ENCODE measurements at places on chromosomes 7 and 10.

DNA sequence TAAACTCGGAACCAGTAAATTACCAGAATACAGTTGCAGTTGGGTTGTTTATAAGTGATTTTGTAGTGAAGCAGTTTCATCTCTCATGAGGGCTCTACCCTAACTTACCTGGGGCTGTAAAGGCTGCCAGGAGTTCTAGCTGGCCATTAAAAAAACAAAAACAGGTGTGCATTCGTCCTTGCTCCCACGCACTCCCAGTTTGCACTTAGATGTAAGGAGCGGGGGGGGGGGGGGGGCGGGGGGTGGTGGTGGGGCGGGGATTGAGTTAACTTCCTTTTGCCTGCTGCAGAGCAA is 2.3 kb upstream of the PFKFB3 start:
- DNase-seq, result no peak

DNA sequence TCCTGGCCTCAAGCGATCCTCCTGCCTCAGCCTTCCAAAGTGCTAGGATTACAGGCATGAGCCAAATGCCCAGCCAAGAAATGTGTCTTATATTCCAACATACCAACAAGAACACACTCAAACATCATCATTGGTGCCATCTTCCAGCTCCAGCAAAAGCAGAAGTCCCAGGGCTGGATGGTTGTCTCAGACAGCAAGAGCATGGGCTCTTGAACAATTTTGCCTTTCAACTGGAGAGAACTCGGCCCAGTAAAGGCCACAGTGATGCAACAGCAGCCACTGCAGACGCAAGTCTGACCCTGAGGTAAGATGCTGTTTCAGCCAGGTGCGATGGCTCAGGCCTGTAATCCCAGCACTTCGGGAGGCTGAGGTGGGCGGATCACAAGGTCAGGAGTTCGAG is 52.8 kb upstream of the NFE2L3 start:
- no peak for DNase-seq

GRCh38 chr10:3701491-3701890 is 83.5 kb downstream of the KLF6 start:
- no peak for DNase-seq

- DNase-seq, result no peak
Measured at GRCh38 chr10:73293461-73293860, 41.0 kb upstream of the MRPS16 start.

DNA sequence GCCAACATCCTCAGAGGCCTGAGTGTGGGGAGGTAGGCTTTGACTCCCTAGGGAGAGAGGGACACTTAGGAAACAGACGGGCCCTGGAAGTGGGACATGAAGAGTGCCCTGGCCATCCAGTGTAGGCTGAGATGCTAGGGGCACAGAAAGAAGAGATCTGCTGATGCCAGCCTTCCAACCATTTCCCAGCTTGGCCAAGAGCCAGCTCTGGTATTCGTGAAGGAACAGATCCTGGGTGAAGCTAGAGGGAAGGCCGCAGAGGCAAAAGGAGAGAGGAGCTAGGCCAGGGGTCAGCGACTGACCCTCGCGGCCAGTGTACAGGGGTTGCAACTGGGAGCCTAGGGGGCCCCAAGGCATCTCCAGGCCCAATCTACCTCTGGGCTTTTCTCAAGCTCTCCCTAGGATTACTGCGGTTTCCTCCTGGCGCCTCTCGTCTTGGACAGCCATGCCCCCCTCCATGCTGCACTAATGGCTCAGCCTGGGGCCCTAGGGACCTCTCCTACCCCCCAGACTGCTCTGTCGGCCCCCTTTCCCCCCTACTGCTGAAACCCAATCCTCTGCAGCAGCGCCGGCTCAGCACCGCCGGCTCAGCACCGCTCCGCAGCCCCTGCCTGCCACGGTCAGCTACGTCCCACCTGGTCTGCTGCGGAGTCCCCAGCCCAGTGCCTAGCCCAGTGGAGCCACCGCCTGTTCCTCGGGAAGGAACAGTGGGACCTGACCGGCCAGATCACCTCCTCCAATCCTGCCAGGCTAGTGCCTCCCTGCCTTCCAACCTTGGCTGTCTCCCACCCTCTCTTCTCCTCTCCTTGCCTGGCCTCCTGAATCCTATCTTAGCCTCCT is at the start of gene ASIC3:
Gene ASIC3, plus strand, starts transcription at position 556 of the 840 bp plus-strand sequence. CDS start 355 bp downstream, outside the sequence.
- no peak for DNase-seq

- no peak for DNase-seq
Measured at GRCh38 chr10:61978965-61979364, 77.5 kb downstream of the ARID5B start.

DNA sequence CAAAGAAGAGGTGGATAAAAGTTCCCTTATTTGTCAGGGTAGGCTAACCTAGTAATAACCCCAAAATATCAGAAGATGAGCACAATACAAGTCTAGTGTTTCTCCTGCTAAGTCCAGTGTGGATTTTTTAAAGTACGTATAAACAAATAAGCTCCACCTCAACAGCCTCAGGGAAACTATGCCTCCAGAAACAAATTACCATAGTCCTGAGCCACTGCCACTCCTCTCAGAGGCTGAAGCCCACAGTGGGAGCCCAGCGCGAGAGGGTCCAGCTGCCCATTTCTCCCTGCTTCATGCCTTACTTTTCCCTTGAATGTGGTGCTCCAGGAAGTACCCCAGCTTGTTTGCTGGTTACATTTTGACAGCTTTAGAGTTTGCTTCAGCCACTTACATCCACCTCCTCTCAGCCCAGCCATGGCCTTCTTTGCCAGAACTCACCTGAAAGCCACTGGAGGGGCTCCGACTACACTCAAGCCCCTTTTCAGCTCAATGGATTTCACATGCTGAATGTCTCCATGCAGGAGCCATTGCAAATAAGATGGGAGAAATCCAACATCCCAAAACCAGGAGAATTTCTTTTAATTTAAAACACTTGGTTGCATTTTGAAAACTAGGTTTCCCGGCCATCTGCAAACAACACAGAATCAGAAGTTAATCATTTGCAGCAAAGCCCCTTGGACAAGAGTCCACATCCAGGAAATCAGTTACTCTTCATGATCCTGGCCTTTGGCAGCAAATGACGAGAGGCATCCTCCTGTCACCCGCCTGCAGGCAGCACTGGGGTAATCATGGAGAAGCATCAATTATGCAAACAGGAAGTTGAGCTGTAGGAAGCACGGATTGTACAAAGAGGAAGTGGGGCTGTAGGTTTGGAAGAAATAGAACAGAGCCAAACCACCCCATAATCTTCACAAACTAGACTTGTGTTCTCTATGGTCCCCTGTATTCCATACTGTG is 138.1 kb downstream of the HERPUD2 start:
- no peak for DNase-seq

DNA sequence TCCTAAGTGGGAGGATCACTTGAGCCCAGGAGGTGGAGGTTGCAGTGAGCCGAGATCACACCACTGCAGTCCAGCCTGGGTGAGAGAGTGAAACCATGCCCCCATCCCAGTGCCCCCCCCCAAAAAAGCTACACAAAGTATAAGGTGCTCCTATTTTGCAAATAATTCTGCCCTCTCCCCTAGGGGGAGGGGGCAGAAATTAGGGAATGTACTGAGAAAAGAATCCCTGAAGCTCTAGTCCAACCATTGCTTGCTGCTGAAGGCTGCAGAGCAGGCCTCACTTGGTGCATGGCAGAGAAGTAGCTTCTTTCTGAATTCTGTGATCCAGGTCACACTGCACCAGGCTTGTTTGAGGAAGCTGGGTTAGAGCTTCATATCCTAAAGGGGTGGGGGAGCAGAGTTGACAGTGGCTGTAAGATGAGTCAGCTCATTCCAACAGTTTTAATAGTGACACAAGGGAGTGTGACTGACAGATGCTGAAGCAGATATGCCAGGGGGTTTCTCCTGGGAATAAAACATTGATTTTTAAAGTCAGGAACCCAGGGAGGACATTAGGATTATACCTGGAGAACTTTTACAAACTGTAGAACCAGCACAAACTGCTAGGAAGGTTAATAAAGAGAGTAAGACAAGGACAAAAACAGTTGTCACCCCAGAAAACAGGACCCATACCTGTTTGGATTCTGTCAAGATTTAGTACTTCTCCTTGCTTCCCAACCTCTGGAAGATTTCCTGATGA is 32.8 kb upstream of the STRIP2 start:
- no peak for DNase-seq

DNA sequence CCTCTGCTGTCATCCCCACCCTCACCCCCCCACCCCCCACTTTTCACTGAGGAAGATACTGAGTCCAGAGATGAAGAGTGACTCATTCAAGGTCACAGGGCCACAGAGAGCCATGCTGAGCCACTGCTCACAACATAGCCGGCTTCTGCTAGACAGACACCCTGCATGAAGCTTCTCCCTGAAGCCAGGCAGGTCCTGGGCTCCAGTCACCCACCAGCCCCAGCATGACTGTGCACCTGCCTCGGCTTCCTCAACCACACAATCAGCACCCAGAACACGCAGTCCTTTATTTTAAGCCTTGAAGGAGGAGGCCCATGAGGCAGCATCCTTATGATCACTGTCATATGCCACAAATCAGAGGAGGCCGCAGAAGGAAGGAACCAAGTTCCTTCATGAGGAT is 19.2 kb upstream of the PRKAG2 start:
- no peak for DNase-seq

DNA sequence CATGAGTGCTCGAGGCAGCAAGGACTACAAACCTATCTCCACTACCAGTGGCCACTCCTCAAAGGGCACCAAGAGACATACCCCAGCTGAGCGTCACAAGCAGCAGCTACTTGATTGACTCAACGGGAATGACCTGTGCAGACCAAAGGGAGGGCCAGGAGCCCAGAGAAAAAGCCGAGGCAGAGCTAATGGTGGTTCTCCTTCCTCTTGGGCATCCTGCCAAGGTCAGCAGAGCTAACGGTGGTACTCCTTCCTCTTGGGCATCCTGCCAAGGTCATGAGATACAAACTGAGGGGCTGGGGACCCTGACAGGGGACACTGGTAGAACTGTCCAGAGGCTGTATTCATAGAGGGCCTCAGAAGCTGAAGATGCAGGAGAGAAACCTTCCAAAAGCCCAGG is 60.4 kb downstream of the FAM53B start:
- DNase-seq, result no peak

DNA sequence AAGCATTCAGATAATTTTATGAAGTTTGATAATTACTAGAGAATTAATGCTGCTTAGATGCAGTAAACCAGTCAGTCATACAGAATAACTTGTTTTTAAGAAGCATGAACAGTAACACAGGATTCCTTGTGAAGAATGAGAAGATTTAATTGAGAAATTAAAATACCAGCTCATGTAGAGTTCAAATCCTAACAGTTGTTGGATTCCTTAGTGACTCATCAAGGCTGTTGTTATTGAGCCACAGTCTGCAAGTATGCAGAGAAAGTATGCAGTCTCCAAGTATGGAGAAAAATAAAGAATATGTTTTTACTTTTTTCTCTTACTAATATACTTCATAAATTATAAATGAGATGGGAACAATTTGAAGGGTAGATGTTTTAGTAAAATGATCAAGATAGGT is 30.2 kb upstream of the CYP26C1 start:
- DNase-seq, result no peak

- DNase-seq, result no peak
Measured at GRCh38 chr7:110891197-110891596, 199.7 kb upstream of the LRRN3 start.

DNA sequence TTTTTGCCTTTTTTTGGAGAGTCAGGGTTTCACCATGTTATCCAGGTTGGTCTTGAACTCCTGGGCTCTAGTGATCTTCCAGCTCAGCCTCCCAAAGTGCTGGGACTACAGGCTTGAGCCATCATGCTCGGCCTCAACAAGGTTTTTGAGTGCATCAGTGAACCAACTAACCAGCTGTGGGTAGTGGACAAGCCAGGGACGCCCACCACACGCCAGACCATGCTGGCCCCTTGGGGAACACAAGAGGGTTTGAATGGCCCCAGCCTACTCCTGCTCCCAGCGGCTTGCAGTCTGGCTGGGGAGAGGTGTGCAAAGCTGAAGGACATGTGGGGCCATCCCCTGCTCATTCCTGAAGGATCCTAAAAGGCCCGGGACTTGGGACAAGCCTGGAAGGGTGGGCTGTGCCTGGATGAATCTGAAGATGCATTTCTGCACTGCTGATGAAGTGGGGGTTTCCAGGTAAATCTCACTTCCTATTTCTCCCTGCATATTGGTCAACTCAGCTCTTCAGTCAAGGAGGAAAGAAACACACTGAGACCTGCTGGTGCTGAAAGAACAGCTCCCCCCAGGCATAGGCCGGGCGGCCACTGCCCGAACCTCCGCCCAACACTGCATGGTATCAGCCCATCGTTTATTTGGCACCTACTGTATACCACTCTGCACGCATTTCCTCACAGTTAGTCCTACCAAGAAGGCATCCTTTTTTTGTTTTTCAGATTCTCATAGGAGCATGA is 6.9 kb downstream of the MMD2 start:
- no peak for DNase-seq

DNA sequence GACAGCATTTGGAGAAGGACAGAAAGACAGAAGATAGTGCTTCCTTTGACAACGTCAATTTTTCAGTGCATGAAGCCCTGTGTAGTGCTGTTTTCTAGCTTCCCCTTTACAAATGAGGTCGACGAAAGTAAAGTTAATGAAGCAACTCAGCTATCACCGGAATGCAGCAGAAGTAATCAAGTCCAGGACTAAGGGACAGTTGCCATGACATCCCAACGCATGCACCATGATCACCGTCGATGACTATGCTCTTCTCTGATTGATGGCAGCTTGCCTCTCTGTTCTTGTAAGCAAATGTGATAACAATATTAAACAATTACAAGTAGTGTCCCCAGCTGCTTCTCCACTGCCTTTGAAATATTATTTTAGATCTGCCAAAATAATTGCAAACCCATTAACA is 205.8 kb downstream of the FRMD4A start:
- no peak for DNase-seq

GRCh38 chr10:49756031-49756430 is 6.1 kb downstream of the OGDHL start:
- DNase-seq, result no peak

GRCh38 chr7:6419310-6419773 is 28.4 kb downstream of the DAGLB start:
- DNase-seq, result no peak

DNA sequence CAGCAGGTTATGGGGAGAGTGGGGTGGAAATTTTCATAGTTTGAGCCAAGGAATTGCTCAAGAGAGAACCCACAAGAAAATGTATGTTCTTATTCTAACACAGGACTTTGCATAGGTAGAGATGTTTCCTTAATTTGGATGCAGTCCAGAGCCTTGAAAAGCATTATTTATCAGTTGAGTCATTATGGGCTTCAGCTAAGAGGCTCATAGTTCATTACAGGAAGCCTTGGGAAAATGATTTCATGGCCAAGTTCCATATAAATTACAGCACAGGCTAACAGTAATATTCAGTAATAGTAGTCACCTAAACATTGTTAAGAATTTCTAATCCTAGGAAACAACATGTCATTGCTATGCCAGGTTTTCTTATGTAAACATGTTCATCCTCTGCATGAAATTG is 131.1 kb upstream of the PTPRZ1 start:
- DNase-seq, result no peak
